ENCODE measurements at places on chromosomes 13 and 19.

DNA sequence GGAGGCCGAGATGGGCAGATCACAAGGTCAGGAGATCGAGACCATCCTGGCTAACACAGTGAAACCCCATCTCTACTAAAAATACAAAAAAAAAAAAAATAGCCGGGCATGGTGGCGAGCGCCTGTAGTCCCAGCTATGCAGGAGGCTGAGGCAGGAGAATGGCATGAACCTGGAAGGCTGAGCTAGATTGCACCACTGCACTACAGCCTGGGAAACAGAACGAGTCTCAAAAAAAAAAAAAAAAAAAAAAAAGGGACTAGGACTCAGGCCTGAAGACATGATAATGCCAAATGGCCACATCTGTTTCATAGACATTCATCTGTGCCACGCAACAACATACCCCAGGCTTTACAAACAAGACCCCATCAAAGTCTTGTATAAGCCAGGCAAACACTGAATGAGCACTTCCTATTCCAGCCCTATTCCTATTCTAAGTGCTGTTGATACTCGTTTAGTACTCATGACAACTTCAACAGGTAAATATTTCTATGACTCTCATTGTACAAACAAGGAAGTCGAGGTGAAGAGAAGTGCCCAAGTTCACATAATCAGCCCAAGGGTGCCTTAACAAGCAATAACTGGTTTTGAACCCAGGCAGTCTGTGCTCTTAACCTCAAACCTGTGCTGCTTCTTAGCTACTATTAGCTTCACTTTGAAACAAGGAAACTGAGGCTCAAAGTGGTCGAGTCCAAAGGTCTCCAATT is 1.7 kb downstream of the B9D2 start:
- DNase-seq: no peak

DNA sequence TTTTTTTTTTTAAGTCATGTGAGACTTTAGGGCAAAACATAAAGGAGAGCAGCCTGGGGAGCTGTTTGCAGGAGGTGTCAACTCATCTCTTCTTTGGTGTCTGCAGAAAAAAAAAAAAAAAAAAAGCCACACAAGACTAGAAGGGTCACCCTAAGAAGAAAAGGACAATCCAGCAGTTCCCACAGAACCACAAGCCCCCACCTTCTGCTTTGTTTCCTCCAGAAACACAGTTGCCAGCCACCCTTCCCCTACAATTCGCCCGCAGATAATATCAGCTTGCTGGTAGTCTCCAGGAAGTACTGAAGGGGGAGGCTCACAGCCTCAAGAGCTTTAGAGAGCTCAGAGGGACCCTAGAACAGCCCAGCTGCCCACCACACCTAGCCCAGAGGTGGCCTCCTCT is 22.3 kb upstream of the ZBTB7A start:
- DNase-seq: no peak

DNA sequence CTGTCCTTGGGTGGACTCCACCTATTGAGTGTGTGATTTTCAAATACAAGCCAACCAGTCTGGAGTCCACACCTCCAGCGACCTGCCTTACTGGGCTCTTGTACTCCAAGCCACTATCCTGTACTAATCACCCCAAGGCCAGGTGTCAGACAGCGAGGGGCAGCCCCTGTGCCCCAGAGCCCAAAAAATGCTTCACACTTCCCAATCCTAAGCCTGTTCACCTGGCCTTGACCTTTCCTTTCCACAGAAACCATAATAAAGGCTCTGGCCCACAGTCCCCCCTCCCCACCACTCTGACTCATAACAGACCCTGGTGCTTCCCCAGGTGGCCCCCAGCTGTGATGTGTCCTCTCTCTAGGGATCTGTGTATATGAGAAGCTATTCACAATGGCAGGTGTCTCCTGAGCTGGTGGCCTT is 3.9 kb downstream of the CD209 start:
- no peak for DNase-seq

DNA sequence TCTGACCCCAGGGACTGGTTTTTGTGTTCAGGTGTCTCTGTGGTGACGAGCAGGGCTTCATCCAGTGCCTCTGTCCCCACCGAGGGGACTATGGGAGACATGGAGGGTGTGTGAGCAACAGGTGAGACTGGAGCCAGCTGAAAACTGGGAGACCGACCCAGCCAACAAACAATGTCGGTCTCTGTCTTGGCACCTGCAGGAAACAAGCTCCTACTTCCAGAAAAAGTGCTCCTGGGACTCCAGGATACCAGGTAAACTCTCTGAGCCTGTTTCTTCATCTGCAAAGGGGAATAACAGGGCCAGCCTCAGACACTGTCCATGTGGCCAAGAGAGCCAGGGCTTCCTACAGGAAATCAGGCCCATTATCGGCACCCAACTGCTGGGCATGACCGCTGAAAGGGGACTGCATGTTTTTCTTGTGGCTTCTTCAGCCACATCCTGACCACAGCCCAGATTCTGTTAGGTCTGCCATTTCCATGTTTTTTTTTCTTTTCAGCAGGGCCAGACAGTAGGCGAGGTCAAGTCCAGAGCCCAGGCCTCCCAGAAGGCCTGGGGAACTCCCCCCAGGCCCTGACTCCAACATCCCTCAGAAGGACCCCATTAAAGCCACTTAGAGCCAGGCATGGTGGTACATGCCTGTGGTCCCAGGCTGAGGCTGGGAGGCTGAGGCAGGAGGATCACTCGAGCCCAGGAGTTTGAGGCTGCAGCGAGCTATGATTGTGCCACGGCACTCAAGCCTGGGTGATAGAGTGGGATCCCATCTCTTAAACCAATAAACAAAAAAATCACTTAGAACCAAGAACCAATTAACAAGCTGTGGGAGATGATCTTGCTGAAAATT is 836 bp upstream of the BST2 start:
- DNase-seq: no peak

- no peak for DNase-seq
These were observed 3.4 kb upstream of the RASAL3 start for GRCh38 chr19:15467734-15468214.

GRCh38 chr19:35871611-35872010 is 3.2 kb downstream of the APLP1 start:
- DNase-seq: no peak

GRCh38 chr19:10514211-10515145 is 2.8 kb downstream of the S1PR5 start:
- DNase-seq: no peak

DNA sequence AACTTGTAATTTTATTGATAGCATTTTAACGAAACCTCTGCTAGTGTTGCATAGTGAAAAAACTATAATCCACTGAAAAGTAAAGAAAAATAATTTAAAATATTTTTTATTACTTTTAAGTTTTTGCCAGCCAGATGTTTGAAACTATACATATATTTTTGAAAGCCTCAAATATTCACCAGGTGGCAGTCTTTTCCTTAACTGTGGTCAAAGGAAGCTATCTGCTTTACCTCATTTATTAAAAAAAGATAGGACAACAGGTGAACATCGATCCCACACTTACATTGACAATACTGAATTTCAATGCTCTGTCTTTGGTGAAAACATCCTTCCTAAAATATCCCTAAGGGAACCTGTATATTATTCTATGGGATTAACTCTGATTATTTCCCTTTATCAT is 100.5 kb downstream of the TRPC4 start:
- DNase-seq: no peak

- no peak for DNase-seq
These were observed 244.8 kb downstream of the NHLRC3 start for GRCh38 chr13:39283072-39283471.

DNA sequence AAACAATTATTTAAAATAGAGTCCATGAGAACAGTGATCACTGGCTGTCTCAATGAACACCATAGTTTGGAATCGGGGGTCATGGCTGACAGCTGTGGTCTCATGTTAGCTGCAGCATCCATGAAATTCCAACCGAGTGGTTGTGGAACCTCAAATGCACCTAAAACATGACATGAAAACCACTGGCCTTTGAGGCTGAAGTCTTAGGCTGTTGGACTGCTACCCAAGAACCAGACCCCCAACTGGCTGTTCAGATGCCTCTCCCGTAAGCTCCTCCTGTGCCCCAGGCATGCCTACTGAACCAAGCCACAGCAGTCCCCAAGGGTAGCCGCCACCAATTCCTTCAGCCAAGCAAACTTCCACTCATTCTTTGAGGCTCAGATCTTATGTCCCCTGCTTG is 50.5 kb downstream of the ATP7B start:
- no peak for DNase-seq

DNA sequence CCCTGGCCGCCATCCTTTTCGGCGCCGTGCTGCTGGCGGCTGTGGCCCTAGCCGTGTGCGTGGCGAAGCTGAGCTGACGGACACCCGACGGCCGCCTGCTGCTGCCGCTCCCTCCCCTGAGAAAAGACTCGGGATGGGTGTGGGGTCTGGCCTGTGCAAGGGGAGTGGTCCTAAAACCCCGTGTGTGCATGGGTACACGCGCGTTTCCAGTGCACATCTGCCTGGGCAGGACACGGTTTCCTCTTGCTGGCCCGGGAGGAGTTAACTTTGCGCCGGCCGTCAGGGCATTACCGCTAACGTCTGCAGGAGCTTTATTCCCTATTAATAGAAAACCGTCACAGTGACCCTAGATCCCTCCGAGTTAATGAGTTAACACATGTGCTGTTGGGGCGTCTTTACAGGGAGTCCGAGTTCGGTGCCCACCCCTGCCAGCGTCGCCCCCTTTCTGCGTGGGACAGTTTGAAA is 1.3 kb downstream of the RGS9BP start:
- DNase-seq: no peak

DNA sequence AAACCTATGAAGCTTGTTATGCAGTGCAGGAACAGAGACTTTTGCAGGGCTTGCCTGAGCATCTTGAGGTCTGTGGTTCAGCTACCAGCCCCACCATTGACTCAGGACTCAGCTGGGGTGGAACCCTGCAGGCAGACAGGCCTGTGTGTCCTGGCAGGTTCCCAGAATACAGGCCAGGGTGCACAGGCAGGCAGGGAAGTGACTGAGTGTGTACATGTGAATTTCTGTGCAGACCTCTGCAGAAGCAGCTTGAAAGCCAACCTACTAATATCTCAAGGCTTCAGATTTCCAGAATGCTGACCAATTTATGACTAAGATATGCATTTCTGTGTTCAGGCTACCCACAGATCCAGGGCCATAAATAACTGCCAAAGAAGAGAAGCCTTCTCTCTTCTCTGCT is 254.4 kb downstream of the DLEU7 start:
- no peak for DNase-seq

DNA sequence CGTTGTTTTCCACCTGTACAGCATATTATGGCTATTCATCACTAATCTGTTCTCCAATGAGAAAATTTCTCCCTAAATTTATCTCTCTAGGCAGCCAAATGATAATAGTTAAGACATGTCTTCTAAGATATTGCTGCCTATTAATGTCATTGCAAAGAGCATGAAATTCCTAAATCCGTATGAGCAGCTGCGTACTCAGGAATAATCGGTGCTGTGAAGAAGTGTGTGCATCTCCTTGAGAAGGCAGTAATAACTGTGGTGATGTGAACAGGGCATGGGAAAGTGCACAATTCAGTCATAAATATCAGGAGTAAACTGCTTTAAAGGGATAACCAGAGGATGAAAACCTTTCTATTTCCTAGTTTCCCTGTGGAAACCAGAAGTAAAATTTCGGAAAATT is 112.2 kb downstream of the SLITRK5 start:
- DNase-seq: no peak

DNA sequence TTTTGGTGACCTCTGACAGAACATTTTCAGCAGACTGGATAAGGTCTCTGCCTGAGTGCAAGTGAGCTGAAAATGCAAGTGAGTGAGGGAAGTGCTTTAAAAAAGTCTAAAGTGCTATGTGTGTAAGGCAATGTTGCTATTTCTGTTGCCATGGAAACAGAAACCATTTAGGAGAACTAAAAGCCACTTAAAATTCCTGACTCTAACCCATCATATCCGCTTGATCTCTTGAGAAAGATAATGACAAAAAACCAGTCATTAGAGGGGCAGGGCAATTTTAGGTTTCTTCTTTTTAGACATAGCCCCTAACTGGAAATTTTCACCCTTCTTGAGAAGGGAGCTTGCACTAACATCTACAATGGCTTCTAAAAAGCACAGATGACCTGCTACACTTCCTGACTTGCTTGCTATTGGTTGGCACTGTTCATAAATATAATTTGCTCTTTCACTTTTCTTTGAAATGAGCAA is at the start of gene CYSLTR2:
TSS of gene CYSLTR2 (plus strand) at position 458 of the 468 bp plus-strand sequence. CDS start 52,889 bp downstream, outside the sequence.
- DNase-seq: no peak

- DNase-seq: no peak
These were observed 7.4 kb downstream of the EID2B start for GRCh38 chr19:39525205-39525604.

DNA sequence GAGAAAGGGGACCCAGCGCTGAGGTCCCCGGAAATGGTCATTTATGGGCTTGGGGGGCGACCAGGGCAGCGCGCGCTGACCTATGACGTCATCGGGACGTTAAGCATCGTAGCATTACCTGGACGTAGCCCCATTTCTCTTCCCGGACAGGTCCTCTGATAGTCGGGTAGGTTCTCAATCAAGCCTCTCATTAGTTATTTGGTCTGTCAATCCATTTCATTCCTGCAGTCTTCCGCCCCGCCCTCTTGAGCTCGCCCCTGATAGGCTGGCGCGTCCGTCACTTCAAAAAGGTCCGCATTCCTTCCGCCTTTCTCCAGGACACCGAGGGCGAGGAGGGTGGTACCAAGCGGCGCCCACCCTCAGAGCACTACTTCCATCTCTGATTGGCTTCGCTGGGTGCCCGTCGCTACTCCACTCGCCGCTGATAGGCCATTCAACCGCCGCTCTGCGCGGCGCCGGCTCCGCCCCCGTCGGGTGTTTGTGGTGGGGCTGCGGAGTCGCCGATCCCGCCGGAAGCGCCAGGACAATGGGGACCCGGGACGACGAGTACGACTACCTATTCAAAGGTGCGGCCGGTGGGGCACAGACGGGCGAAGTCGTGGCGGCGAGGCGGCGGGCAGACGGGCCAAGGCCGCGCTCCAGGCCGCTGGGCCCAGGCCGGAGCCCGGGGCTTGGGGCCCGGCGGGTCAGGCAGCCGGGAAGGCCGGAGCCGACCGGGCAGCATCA is at the start of gene RAB11B:
TSS of gene RAB11B (plus strand) at position 470 of the 726 bp plus-strand sequence. CDS start at position 527, 57 bp downstream.
- peak; percentile 88 for DNase-seq

DNA sequence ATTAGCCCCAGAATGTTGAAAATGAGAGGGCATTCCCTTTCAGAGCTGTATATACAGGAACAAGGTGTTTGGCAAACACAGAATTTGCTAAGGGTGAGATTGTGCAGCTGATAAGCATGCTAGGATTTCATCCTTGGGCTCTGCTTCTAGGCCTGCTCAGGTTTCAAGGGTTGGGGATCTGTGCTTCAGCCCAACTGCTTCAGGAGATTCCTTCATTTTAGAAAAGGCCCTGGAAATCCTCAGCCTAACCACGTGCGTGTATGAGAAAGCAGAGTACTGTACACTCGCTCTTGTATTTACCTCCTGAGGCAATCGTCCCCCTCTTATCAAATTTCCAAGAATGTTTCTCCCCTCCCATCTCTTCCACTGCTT is 291.6 kb upstream of the ARGLU1 start:
- DNase-seq: peak; percentile 56

GRCh38 chr19:17794731-17795494 is at the start of gene B3GNT3:
TSS of gene B3GNT3 (plus strand) at chr19:17795138. CDS start at chr19:17807808, 12,670 bp downstream.
- DNase-seq: no peak

DNA sequence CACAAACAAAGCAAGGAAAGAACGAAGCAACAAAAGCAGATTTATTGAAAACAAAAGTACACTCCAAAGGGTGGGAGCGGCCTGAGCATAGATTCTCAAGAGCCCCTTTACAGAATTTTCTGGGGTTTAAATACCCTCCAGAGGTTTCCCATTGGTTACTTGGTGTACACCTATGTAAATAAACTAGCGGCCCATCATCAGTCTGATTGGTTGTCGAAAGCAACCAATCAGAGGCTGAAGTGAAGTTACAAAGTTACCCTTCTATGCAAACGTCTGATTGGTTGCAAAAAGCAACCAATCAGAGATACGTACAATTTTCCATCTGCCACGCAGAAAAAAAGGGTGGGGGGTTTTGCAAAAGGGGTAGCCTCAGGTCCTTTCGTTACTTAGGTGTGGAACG is 96.3 kb upstream of the UBAC2 start:
- DNase-seq: no peak

GRCh38 chr19:33191501-33191900 is 2.6 kb upstream of the LRP3 start:
- no peak for DNase-seq

All from NCI-H187 treated with DMSO at 0.1 percent for 48 hours (cell line).